Lung (tissue), 17 donors: ENCODE measurements at places on chromosomes 1 and 21. TPM values are rescaled to one million over a fixed set of nuclear protein-coding genes. Genes with fewer than 3 reads are reported as not detected.

DNA sequence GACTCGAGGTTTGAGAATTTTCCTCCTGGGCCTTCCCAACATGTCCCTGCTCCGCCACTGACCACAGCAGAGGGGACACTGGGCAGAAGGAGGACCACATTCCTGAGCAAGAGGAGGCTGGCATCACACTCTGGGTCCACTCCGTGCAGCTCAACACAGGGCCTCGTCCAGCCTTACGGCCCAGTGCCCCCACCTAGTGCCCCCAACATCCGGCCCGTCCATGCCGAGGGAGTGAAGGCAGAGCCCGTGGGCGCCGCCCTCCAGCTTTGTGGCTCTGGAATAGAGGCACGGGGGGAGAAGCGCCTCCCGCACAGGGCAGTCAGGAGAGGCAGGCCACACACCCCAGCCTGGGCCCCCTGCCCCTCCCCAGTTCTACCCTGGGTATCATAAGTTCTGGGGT, 158.3 kb downstream of the NPHP4 start:
- no peak overlapping the region for H3K27ac ChIP-seq
- DNase-seq = no peak
- H3K36me3 ChIP-seq = no peaks in the 10 kb centered on the region
- H3K27me3 ChIP-seq = no peaks in the 10 kb centered on the region
- H3K4me3 ChIP-seq = no peak overlapping the region

DNA sequence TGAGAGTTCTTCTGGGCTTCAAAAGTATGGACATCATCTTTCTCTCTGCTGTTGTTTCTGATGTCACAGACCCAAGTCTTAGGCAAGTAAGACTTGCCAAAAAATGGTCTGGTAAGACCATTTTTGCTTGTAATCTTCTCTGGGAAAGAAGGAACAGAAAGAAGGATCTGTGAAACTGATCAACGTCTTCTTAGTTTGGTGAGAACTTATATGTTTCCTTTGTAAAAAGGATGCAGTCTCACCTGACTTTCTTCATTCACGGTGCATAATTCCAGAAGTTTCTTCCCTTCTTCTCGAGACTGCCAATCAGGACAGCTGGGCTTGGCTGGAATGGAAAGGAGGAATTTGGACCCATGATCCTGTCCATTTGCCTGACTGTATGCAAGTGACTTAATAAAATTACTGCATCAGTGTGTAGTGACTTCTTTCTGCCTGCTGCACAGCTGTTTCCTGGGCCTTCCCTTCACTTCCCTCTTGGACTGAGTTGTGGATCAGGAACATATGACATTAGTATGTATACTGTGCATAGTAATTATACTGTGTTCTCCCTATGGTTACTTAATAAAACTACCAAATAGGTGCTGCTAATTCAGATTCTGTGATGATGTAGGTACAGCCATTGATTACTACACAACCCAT, 7.6 kb upstream of the DENND1B start:
- no peaks in the 10 kb centered on the region for H3K36me3 ChIP-seq
- H3K27ac ChIP-seq = no peak overlapping the region
- H3K27me3 ChIP-seq = no peaks in the 10 kb centered on the region

GRCh38 chr1:211708926-211709325, 33.5 kb upstream of the NEK2 start:
- H3K27me3 ChIP-seq = no peaks in the 10 kb centered on the region
- no peak overlapping the region for H3K4me3 ChIP-seq
- H3K4me1 ChIP-seq = no peaks in the 10 kb centered on the region
- DNase-seq = no peak
- no peak overlapping the region for H3K27ac ChIP-seq

The SLC44A3 gene
- 31.8 TPM for total RNA-seq
